NCI-H774 (cell line): ENCODE measurements at places on chromosomes 3 and 15.

DNA sequence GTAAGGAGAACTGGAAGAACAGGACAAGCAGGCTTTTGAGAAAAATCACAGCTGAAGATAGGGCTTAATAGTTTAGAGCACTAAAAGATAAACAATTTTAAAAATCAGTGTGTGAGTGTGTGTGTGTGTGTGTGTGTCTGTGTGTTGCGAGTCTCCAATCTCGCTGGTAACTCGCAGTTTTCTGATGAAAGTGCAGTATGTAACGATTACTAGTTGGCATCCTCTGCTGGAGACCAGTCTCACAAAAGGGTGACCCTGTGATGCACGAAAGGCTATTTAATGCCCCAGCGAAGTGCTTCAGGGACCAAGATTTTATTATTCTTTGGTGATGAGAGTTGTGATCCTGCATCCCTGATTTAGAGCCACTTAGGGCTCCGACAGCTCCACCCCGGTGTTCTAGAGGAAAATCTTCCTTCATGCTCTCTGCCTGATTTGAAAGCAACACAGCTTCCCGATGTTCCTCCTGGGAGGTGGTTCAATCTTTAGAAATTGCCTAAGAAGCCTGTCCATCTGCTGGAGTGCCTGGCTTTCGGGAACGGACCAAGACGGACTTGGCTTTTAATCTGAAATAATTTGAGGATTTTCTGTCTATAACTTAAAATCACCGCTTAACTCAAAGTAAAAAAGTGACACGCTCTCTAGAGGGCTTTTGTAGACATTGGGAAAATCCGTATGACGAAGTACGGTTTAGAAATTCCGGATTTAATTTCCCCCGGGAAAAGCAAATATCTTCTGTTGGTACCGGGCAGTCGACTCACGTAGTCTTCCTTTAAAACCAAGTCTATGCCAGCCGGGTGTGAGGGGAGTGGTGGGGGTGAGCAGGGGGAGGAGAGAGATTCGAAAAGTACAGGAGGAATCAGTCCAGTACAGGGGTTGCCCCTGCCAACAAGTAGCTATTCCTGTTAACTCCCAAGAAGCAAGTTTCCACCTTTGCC, 1.1 kb upstream of the ALCAM start:
- no peak for DNase-seq

- DNase-seq: no peak
Measured at GRCh38 chr3:10170915-10171478, 6.3 kb downstream of the IRAK2 start.

DNA sequence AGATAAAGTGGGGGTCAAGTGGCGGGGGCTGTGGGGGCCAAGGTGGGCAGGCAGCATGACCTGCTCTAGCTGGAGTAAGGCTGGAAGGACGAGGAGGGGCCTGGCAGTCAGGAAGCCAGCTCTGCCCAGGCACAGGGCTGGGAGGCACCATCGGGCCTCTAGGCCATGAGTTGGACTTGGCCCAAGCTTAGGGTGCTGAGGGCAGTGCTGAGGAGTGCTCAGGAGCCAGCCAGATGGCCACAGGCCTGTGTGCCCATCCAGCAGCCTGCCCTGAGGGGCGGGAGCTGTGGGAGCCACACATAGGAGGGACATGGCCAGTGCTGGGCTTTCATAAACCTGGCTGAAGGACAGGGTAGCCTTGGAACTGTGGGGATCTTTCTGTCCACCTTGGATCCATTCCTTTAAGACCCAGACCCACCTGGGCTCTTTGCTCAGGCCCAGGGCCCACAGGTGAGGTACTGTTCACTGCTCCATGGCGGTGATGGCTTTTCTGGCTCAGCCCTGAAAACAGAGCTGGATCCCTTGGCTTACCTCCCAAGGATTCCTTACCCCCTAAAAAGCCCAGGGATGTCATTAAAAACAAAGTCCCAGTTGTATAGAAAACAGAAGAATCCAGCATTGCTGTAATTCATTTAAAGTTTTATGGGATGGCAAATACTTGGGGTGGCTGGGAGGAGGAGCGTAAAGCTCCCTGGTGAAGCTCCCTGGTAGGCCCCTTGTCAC, 137.0 kb downstream of the DNAJB8 start:
- no peak for DNase-seq

DNA sequence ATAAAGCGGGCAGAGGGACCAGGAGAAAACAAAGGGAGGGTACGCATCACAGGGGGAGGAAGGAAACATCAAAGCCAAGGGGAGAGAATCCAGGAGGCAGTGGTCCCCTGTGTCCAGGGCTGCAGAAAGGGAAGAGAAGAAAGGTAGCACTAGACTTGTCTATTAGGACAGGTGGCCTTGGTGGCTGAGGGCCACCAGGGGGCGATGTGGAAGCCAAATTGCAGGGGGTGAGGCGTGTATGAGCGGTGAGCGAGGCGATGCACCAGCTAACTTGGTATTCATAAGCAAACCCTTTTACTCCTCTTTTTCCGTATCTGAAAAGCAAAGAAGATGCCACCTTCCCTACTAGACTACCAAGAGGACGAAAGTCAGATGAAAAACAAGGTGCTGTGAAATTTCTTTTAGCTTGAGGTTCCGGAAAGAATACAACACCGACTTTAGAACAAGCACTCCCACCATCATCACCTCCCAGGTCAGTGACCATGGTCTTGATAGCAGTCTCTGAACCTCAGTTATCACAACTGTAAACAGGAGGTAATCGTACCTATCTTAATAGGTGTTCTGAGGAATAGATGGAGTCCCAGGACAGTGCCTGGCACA, 654.4 kb upstream of the ADAMTS9 start:
- DNase-seq: no peak

GRCh38 chr15:25179673-25180511, 225.1 kb downstream of the SNRPN start:
- DNase-seq: no peak

GRCh38 chr3:64056606-64057180, 33.4 kb upstream of the PSMD6 start:
- DNase-seq: no peak

GRCh38 chr15:36313736-36314280, 265.6 kb upstream of the CDIN1 start:
- DNase-seq: no peak

GRCh38 chr3:115666081-115666480, 42.8 kb downstream of the GAP43 start:
- no peak for DNase-seq

DNA sequence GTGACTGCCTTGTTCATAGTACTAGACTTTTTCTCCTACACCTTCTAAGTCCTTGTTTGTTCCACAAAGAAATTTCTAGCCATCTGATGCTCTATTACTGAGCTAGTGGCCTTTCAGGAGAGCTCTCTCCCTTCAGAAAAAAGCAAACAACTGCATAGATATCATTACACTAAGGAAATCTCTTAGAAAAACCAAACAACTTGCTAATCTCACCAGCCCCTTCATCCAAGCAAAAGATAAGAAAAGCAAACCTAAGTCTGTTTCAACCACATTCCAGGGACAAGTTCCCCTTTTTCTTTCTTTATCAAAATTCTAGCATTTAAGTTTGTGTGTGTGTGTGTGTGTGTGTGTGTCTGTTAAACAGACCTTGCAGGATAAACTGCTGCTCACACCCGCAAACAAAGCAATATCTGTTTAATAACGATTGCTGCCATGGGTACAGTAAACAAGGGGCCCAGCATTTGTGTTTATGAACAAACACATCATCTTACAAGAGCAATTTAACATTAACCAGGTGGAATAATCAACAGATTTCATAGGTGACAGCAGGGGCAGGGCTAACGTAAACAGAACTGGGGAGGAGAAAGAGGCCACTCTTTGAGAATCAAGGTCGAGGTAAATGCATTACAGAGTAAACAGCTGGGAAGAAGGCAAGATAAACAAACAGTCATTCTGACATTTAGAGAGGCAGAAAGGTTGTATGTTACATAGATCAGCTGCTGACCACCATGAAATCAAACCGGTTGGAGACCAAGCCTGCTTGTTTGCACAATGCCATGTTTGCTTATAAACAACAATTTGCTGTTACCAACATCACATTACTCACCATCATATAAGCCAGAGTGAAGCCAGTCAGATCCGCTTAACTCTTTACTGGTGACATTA, 375.1 kb downstream of the FOXP1 start:
- DNase-seq: peak; percentile 81

DNA sequence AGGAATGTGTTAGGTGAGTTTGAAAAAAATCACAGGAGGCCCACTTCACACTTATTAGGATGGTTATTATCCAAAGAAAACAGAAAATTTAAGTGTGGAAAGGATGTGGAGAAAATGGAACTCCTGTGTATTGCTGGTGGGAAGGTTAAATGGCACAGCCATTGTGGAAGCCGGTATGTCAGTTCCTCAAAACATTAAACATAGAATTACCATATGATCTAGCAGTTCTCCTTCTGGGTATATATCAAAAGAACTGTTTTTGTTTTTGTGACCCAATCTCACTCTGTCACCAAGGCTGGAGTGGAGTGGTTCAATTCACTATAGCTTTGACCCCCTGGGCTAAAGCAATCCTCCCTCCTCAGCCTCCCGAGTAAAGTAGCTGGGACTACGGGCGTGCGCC, 10.4 kb upstream of the ZFYVE19 start:
- DNase-seq: no peak

- no peak for DNase-seq
Measured at GRCh38 chr3:152243721-152244516, 24.8 kb upstream of the MBNL1 start.

DNA sequence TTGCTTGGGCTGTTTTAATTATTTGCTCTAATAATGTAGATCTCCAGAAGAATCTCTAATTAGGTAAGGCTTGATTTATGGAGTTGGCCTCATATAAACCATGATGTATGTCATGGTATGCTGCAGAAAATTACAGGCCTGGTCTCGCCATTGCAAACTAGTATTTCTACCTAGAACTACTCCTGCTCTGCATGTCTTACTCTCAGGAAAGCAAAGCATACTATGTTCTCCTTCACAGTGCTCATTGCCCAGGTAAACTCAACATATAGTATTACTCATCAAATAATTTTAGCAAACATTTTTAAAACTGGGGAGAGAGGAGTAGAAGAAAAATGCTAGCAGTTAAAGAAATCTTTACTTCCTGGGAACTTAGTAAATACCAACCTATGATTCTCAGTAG, 90.7 kb downstream of the FILIP1L start:
- no peak for DNase-seq

DNA sequence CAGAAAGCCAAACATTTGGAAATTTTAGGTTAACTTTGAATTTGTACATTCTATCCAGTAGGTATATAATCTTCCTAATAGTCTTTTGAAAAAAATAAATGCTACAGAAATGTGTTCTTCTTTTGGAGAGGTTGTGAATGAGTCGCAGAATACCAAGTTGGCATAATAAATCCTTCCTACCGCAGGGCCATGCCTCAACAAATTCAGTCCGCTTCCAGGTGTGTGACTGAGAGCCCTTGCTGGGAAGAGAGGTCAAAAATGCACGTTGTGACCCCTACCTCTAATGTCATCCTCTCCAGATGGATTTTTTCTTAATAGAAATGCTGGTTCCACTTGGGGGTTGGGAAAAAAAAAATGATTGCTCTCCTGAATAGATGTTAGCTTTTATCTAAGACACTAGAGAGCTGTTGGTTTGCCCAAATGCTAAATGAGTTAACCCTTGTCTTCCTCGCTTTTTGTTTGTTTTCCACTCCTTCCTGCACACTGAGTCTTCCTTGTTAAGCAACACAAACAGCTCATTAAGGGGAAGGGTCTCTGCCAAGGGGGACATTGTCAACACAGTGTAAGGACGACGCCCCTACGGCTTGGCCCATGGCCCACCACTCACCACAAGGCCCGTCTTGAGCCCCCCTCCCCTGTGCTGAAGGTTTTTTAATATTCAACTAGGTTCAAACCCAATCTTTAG, 33.9 kb downstream of the RLBP1 start:
- DNase-seq: no peak
